SJSA1 (cell line): ENCODE measurements at places on chromosomes 7 and 10.

GRCh38 chr10:101767966-101768790 is 7.7 kb downstream of the FGF8 start:
- DNase-seq = no peak

DNA sequence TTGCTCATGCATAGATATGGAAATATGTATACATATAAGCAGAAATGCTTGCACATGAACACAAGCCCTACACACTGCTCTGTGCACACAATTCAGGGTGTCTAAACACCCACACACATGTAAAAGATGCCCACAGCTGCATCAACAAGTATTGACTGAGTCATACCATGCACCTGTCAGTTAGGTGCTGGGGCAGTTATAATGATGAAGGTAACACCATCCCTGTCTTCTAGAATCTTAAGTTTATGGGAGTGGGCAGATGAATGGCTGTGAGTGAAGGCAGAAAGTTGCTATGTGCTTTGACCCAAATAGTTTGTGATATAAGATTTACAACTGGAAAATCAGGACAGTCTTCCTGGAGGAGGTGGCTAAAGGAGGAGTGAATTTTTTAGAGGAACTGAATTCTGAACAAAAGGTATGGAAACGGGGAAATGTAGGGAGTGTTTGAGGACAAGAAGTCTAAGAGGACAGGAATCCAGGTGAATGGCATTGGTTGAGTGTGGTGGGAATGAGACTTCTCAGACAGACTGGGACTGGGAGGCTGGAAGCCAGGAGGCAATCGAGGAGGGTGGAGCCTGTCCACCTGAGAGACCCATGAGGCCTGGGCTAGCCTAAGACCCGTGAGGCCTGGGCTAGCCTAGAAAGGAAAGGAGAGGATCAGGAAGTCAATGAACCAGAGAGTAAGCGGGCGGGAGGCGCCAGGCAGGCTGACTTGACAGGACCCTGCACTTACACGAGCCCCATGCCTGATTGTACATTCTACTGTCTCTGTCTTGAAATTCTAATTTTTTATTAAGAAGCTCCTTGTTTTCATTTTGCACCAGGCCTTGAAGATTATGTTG is 20.7 kb downstream of the POLL start:
- no peak for DNase-seq

- no peak for DNase-seq
Observed at GRCh38 chr7:150737265-150738055, at the start of gene GIMAP5. Gene GIMAP5 (plus strand): TSS chr7:150737418. CDS start chr7:150740885, 3,467 bp downstream.

DNA sequence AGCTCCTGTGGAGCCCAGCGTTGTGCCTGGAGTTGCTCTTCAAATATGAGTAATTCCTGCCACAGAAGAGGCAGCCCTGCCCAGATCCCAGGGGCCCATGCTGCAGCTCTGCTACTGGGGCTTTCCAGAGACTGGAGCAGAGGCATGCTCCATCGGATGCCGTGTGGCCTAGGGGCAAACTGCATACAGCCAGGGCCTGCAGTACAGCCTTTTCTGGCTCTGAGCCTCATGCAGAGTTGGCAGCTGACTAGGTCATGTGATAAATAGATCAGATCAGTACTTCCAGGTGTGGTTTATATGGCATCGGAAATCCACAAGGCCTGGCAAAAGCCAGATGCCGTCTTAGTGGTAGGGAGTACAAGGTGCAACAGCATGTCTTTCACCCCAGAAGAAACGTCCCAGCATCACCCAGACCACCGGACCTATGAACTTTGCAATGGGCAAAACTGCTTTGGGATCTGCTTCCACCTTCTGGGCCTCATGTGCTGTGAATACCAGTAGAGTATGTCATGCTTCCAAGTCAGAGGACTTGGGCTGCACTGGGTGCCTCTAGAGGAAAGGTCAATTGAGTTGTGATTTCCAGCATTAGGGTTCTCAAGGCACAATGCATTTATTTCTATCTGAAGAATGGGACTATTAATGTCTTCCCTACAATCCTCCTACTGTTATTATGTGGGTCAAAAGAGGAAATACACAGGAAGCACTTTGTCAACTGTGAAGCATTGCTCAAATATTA is 250.7 kb upstream of the ZNF32 start:
- DNase-seq = no peak

DNA sequence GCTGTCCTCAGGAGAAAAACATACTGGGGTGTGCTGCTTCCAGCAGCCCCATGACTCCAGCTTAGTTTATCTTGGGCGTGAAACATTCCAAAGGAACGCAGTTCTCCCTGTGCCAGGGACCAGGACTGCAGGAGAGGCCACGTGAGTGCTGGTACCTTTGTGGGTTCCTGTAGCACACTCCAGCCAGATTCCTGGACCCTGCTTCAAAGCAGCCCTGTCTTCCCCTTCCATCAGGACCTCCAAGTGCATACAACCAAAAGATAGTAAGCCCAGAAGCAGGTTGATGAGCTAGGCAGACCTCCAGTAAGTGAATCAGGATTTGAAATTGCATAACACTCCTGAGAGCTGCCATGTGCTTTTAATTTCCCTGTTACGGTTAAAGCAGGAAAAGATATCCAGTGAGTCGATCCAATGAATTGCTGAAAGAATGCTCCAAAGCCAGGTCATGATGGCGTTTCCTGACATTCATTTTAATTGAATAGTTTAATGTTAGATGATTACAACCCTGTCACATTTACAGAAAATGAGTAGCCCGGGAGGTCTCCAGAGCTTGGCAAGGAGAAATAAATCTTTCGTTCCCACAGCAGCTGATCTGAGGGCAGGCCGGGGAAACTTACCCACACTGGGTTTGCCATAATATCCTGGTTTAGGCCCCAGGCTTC is 38.9 kb upstream of the CPXM2 start:
- no peak for DNase-seq

DNA sequence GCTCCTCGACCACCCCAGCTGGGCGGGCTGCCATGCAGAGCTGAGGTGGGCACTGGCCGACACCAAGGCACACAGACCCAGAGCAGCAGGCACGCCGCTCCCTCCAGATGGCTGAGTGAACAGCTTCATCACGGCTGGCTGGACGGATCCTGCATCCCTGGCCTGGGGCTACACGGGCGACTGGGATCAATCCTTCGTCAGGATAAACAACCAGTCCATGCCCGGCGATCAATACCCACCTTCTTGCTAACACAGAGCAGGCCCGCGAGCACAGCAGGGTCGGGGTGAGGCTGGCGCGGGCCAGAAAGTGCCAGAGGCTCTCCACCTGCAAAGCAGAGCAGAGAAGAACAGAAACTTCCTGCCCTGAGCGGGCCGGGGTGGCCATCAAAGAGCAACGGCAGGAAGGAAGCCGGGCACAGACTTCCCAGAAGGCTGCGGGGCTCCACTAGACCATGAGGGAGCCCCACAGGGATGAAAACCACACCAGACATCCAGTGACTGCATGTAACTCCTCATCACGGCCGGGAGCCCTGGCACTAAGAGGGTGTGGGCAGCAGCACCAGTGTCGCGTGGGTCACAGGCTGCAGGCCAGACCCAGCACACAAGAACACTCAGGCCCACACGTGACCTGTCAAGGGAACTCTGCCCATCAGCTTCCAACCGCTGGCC is 166.4 kb downstream of the MAD1L1 start:
- DNase-seq = no peak

- no peak for DNase-seq
Observed at GRCh38 chr10:123608047-123608446, 58.1 kb upstream of the GPR26 start.
